Stimulated activated naive CD4-positive, alpha-beta T cell (primary cell): ENCODE measurements at places on chromosomes 7 and 10.

GRCh38 chr10:118694848-118695247, 59.9 kb downstream of the CACUL1 start:
- no peak for DNase-seq

DNA sequence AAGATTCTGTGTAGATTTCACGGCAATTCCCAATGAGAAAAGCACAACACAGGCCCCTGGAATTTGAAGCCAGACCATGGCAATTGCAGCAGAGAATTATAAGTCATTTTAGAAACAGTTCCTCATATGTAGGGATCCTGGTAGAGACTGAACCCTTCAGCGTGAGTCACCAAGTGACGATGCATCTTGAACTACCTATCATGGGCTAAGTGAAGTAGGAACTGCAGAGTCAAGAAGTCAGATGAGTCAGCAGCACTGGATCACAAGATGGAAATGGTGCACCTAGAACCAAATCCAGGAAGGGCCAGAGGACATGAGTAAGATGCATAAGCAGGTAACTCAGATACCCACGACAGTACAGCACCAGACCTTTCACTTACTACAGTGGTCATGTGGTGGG, 140.0 kb upstream of the TPK1 start:
- no peak for DNase-seq

- no peak for DNase-seq
Observed at GRCh38 chr7:30633223-30633622, 38.5 kb downstream of the GARS1 start.

DNA sequence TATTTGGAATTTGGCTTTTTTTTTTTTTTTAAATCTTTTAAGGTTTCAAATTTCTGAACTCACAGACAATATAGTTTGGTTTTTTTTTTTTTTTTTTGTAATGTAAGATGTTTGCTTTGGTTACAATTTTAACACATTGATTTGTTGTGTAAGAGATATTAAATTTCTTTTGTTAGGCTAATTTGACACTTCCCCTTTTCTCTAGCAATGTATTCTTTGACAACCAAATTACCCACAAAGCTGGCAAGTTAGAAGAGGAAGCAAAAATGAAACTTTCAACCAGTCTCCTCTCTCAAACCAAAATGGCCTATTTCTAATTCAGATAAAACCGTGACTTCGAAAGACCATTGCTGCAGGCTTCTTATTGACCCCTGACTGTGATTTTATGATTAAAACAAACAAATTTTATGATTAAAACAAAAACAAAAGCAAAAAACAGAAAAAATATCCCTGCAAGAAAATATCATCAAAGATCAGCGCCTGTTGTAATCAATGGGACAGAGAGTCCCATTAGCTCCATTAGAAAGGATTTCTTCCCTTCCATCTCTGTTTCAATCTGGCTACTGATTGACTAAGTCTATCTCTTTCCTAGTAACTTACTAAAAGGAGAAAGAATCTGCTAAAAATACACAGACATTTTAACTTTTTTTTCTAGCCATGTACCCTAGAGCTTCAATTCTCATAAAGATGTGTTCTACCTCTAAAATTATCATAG, 489.2 kb downstream of the MDFIC start:
- no peak for DNase-seq

- no peak for DNase-seq
Observed at GRCh38 chr10:130338636-130339024, 202.4 kb downstream of the GLRX3 start.

DNA sequence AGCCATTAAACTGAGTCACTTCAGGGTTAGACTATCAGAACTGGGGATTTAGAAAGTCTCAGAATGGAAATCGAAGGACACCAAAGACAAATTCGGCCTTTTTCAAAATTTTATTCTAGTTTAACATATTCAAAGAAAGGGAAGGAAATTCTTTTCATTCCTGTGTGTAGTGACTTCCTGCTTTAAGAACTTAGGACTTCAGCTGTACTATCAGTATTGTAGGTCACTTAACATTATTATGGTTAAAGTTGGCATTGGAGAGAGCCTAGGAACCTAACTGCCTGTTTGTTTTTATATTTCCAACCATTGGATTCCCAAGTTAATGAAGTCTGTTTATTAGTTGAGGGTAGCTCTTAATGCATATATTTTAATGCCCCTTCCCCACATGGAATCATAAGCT, 63.7 kb downstream of the PTEN start:
- DNase-seq: no peak

DNA sequence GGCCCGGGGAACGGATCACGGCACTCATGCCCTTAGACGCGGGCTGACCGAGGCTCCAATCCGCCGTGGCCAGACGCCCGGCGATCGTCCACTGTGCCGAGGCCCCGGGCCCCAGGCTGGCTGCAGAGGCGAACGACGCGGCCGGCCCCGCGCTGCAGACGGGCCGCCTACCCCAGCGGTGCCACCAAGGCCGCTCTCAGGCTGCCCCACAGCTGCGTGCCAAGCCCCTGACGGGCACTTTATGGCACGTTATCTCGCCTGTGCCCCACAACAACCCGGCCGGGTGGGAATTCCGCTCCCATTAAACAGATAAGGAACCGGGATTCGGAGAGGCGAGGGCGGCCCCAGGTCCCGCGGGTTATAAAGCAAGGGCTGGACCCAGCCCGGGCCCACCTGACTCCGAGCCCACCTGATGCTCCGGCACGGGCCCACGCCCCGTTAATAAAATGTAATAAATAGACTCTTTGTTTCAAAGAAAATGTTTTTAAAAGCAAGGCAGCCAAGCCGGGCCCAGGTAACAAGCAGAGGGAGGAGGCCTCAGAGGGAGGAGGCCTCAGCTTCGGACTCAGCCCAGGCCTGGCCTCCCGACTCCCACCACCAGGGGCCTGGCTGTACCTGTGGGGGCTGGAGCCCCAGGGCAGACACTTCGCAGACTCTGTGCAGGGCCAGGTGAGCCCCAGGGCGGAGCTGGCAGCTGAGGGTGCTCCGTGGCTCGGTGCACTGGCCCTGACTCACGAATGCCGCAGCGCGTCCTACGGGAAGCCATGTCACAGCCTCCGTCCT, 79.7 kb downstream of the FOXL3 start:
- DNase-seq: no peak
